ENCODE measurements at places on chromosomes 7 and 10.

GRCh38 chr10:11898372-11899066 lies 75.4 kb downstream of the PROSER2 start:
- no peak for DNase-seq

GRCh38 chr7:103142494-103142893 lies 6.4 kb downstream of the NAPEPLD start:
- no peak for DNase-seq

DNA sequence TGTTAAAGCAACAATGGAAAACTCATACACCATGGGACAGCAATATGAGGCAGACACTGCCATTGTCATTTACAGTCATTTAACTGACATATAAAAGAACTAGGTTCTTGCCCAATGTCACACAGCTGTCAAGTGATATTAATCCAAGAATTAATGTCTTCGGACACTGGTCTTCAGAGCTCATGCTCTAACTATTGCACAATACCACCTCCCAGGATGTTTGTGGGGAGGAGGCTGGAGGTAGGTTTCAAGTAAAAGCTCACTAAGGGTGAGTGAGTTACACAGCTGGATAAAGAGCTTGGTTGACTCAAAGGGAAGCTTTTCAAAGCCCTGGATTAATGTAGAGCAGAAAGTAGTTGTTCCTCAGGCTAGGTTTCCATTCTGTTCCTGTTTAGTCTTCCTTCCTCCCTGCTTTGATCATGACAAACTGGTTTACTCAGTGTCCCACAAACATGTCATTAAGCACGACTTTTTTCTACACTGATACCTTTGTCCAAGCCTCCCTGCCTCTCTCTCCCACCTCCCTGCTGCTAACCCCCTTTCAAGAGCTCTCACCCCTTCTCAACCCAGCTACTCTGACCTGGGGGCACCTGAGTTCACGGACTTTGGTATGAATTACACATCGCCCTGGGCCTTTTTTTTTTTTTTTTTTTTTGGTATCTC lies 987 bp upstream of the EXOC6 start:
- DNase-seq: no peak

DNA sequence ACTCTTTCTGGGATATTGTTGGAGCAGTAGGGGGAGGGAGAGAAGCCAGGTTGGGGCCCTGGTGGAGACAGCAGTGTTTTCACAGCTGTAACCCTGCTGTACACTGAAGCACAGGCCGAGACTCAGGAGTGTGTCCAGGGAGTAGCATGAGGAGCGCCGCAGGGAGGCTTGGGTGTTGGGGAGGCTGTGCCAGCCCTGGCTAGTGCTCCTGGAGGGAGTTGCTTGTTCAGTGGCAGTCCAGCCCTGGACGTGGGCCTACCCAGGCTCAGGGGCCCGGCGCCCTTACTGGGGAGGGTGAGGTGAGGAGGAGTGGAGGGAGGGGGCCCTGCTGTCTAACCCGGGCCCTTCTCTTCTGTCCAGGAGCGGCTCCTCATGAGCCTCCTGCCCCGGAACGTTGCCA lies 35.9 kb downstream of the ADCY1 start:
- no peak for DNase-seq

GRCh38 chr7:94439893-94440381 lies 45.2 kb downstream of the COL1A2 start:
- DNase-seq: no peak

GRCh38 chr10:114285961-114286441 lies 46.9 kb downstream of the VWA2 start:
- DNase-seq: no peak

GRCh38 chr10:50385624-50386023 lies 134.3 kb upstream of the ASAH2 start:
- no peak for DNase-seq

DNA sequence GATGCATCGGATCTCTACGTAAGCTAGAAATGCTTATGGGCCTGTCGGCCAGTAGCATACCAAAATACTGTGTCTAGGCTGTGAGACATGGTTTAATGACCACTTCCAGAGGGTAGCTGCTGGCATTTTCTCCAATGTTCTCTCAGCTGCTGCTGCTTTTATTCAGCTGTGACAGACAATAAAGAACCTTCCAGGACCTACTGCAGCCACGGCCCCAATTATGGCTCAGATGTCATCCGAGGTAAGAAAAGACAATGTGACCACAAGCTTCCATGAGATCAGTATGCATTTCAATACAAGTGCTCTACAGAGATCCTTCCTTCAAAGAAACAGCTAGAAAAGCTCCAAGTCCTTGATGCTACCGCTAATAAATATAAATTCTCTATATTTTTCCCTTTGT lies 256.2 kb downstream of the SDHAF3 start:
- no peak for DNase-seq

DNA sequence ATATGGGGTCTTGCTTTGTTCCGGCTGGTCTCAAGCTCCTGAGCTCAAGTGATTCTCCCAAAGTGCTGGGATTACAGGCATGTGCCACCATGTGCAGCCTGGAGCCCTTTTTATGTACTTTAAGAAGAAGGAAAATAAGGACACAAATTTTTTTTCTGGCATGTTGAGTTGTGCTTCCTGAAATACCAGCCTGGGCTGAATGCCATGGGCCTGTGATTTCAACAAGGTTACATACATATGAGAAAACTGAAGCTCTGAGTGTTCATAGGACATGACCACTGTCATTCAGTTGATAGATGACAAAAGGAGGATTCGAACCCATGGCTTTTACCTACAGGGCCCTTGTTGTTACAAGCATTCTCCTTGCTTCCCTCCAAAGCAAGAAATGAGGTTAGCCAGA lies 36.1 kb downstream of the ST8SIA6 start:
- no peak for DNase-seq

- DNase-seq: no peak
Measured at GRCh38 chr7:157895520-157896375, 558.9 kb downstream of the DNAJB6 start.

GRCh38 chr7:55515569-55516279 lies 56.6 kb downstream of the VOPP1 start:
- DNase-seq: no peak

GRCh38 chr10:8033812-8034465 lies 20.5 kb upstream of the GATA3 start:
- DNase-seq: no peak

DNA sequence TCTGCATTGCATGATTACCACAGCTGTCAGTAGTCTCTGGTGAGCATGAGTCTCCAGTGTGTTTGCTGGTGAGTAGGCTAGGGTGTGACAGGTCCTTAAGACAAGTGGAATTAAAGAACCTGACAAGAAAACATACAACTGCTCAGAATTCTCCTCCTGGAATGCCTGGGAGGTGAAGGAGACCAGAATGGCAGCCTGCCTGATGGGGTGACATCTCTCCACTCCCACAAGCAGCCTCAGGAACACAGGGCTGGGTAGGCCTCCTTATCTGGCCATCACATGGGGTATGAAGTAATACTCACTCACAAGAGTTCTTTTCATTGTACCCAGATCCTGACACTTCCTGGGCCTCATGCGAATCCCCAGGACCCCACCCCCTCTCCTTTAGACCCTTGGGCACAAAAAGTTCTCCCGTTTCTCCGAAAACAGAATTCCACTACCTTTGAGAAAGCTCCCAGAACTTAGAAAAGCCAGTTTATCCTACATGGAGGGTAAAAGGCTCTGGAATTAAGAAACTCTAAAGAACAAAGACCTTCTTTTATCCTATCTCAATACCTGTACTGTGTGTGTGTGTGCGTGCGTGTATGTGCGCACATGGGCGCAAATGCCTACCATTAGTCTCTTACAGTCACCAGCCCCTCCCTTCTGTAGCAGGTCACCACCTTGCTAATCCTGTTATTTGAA lies 33.4 kb upstream of the C1GALT1 start:
- no peak for DNase-seq

Data from CD4-positive, alpha-beta T cell treated with Interleukin-4 for 4 hours (primary cell).